Activated gamma-delta T cell treated with Interleukin-2 at 50 U/mL for 16 hours (primary cell): ENCODE measurements at places on chromosomes 3 and 15.

DNA sequence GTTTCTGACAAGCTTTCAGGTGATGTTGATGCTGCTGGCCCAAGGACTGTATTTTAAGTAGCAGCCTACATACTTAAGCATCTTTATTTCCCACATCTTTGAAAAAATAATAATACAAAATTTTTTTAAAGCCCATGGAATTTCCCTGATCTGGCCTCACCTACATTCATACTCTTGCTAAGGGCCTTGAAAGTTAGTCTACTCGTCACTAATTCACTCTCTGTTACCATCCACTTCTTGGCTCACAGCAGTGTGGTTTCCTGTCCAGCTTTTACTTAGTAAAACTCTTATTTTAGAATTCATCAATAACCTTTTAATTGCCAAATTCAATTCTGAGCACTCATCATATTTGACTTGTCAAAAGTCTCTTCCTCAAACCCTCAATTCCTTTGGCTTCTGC lies 59.3 kb upstream of the CRTC3 start:
- DNase-seq: no peak

DNA sequence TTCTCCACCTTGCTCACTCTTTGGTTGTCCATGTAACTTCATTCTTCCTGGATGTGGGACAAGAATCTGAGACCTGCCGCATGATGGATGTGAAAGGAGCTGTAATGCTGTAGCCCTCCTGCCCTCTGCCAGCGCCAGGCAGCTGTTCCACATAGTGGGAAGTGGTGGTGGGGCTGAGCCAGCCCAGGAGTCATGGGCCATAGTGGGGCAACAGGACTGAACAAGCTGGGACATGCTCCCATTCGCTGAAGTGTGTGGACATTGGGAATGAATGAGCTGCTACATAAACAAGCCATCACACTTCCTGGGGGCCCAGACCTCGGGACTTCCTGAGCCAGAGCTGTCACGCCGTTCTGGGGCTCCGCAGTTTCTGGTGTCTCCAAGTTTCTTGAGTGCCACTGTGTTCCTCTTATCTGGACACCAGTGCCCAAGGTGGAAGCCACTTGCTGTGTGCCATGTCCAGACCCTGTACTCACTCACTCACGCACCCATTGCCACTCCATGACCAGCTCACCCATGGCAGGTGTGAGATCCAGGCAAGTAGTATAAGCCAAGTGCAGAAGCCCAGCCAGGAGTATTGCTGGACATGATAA lies 624.3 kb upstream of the EPHA6 start:
- no peak for DNase-seq

- no peak for DNase-seq
Observed at GRCh38 chr3:57805266-57805665, 49.2 kb downstream of the SLMAP start.

- no peak for DNase-seq
Observed at GRCh38 chr3:114800272-114801031, 346.6 kb downstream of the ZBTB20 start.

- DNase-seq: no peak
Observed at GRCh38 chr3:4895838-4896237, 83.4 kb upstream of the BHLHE40 start.

GRCh38 chr15:40398413-40398873 lies 7.2 kb upstream of the IVD start:
- no peak for DNase-seq

- DNase-seq: no peak
Observed at GRCh38 chr3:38641461-38642110, 7.9 kb downstream of the SCN5A start.

DNA sequence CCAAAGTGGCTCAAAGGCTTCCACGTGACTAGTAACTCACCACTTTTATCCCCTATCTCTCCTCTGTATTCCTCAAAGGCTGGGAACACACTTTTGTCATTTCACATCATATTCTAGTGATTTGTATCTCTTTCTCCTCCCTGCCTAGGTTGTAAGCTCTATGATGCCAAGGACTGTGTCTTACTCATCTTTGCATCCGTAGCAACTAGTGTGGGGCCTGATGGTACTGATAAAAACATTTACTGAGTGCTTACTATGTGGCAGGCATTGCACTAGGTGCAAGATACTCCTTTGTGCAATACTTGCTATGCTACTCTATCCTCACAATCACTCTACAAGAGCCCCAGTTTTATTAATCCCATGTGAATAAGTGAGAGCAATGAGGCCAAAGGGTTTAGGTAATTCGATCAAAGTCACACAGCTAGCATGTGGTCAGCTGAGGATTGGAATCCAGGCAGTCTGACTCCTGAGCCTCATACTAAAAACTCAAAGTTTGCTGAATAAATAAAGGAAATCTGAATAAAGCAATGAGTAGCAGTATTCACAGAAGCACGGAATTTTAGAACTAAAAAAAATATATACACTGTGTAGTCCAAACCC lies 342.6 kb upstream of the ICE2 start:
- DNase-seq: no peak

DNA sequence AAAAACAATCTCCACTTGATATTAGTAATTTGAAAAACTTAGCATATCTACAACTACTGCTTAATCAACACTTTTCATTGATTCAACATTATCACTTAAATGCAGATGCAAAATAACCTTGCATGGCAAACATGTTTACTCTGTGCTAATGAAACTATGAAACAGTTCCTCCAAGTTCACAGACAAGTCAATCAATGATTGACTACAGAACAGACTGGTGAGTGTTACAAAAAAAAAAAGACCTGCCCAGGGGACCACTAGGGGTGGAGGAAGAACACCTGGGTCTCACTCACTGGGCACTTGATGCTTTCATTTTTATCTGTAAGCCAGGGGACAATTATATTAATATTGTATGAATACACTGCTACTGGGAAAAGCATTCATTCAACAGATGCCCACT lies 4.3 kb upstream of the NR2C2 start:
- DNase-seq: no peak

DNA sequence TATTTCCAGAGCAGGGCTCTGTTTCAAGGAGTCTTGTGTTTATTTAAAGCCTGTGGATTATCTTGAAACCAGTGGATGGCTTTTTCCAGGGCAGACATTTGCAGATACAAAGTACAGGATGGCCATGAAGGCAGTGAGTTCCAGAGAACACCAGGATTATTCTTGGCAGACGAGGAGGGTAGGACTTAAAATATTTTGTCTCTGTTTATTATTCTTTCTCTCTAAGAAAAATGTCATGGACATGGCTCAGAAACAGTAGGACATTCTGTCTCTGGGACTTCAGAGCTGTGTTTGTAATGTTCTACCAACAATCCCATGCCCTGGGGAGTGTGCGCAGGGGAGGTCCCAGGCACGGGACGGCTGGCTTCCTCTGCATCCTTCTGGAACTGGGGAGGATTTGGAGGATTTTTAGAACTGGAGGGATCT lies 125.9 kb downstream of the ATP10A start:
- DNase-seq: no peak

GRCh38 chr3:79018671-79019136 lies 749.1 kb downstream of the ROBO1 start:
- no peak for DNase-seq

- DNase-seq: no peak
Observed at GRCh38 chr3:79564192-79564591, 203.6 kb downstream of the ROBO1 start.

- DNase-seq: no peak
Observed at GRCh38 chr15:88882785-88883184, 12.6 kb downstream of the HAPLN3 start.

DNA sequence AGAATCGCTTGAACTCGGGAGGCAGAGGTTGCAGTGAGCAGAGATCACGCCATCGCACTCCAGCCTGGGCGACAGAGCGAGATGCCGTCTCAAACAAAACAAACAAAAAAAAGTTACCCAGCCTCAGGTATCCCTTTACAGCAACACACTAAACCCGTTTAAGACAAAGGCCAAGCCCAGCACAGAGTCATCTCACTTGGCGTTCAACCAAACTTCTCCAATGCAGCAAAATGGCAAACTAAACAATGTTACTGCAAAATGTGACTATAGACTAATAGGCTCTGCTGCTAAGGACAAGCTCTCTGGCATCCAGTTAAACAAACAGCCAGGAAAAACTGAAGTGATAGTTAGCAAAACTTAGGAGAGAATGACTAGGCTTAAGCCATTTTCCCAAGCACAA lies 6.4 kb upstream of the FAM219B start:
- no peak for DNase-seq

GRCh38 chr15:82968066-82968465 lies 15.5 kb upstream of the HOMER2 start:
- no peak for DNase-seq

DNA sequence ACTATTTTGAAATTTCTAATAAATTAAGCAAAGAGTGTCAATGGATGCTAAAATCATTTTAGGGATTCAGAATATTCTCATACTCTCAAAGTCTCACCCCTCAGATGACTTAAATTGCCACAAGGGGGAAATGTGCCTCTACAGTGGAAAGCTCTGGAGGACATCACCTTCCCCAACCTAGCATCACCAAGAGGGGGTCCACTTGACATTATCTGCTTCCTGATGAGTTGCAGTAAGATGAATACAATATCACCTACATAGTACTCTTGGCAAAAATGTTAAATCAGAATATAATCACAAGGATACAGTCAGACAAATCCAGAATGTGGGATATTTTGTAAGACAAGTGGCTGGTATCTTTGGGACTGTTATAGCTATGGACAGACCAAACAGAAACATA lies 290.1 kb downstream of the MFSD1 start:
- DNase-seq: no peak

DNA sequence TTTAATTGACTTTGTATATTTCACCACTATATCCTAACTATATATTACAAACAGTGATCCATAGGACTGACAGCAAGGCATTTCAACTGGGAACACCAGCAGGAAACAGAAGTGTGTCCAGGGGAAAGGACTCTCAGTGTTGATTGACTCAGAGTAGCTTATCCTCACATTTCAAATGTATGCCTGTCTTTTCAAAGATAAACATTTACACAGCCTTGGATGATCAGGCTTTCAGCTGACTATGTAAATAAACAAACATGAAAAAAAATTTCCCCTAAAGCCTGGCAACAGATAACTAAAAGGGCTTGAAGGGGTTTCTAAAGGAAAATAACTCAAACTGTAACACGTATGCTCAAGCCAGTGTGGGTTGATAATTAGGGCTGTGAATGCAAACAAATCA lies 321.8 kb downstream of the TBC1D5 start:
- DNase-seq: no peak

DNA sequence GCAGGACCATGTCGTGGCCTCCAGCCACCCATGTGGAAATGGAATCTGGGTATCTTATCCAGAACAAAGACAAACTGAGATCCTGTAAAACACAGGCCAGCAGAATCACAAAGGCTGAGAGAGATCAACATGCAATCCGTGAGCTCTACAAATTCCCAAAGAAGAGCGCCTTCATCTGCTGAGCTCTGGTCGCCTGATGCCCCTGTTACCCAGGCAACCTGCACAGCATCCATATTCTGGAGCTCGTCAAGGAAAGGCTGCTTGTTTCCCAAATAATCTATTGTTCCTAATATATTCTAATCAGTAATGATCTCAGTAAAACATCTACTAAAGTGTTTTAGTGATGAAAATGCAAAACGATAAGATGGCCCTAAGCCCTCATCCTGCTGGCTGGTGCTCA lies 133.6 kb downstream of the OCA2 start:
- DNase-seq: no peak

GRCh38 chr3:12948891-12949711 lies 107.7 kb upstream of the RPL32 start:
- DNase-seq: peak; percentile 31

- no peak for DNase-seq
Observed at GRCh38 chr3:79366414-79366813, 401.4 kb downstream of the ROBO1 start.

GRCh38 chr3:82715091-82715856 lies 953.8 kb upstream of the GBE1 start:
- no peak for DNase-seq

GRCh38 chr3:163056874-163057497 lies 1560.4 kb downstream of the OTOL1 start:
- no peak for DNase-seq

DNA sequence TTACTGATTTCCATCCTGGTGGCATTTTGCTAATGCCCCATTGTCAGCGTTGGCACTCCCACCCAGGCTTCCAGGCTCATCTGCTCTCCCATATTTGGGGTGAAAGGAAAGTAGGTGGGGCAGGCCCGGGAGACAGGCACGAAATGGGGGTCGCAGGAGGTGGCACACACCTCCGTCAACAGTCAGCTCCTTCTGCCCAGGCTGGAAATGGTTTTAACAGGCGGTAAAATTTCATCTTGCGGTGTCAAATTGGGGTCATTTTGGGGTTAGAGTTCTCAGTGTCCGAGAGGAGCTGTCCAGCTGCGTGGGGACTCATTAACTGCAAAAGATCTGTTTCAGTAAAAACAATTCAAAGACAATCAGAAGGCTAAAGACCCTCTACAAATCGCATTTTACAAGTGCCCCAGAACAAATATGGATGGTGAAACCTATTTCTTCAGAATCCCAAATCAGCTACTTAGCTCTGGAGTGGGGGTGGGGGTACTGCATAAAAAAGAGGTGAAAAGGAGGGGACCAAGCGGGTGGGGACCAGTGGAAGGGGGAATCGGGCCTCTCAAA lies 4.2 kb upstream of the MEIS2 start:
- DNase-seq: no peak

DNA sequence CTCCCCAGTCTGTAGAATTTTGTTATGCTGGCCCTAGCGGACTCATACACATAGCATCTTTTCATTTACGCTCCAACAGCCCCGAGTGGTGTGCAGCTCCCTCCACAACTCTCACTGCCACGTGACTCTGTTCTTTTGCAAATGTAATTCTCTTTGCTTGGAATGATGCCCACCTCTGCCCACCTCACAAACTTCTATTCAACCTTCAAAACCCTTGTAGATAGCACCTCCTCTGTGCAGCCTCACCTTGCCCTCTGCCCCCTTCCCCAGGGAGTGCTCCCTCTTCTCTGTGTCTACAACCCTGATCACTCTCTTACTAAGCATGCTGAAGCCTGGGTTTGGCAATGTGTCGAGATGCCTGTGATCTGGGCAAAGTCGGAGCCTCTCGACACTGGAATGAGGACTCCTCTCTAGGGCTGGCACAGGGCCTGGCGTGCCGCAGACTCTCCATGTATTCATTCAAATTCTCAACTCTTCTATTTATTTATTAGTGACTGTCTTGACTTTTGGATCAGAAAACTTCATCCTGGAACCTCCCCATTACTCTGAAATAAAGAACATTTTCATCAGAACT lies 73.5 kb downstream of the MGLL start:
- no peak for DNase-seq
